ENCODE measurements at places on chromosomes 5 and 9. TPM values are rescaled to one million over a fixed set of nuclear protein-coding genes. Genes with fewer than 3 reads are reported as not detected.

SPINK6 gene
- polyA plus RNA-seq = not detected

TMEFF1 gene
- polyA plus RNA-seq = 5.5 TPM

CCDC192 gene
- polyA plus RNA-seq = 1.5 TPM

PCDHGB6 gene
- polyA plus RNA-seq = 7.3 TPM

EEIG1 gene
- polyA plus RNA-seq = 34.2 TPM

DNA sequence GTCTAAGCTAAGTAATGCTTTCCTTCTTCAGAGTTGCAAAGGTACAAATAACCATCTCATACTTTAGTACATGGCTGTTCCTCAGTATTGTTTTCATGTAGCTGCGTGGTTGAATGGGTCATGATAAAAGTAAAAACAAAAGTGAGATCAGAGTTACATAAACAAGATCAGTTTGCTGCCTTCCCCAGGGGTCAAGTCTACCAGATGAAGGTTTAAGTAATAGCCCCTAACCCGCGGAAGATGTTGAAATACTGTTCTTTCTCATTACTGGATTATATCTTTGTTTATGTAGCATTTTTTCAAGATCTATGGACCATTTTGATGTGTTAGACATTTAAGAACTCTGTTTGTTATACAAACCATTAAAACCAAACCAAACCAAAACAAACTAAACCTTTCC lies 34.1 kb upstream of the ARRDC3 start:
- no peak for DNase-seq

DNA sequence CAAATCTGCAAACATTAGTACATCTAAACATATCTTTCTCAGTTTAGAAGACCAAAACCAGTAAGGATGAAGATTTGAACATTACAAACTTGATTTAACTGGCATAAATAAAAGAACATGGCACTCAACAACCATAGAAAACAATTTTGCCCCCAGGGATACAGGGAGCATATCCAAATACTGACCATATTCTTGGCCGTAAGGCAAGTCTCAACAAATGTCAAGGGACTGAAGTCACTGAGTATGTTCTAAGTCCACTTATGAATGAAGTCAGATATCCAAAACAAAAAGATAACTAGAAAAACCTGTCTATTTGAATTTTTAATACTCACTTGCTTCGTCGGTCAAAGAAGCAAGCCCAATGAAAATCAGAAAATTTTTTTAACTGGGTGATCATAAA lies 14.1 kb downstream of the FEM1C start:
- no peak for DNase-seq

DNA sequence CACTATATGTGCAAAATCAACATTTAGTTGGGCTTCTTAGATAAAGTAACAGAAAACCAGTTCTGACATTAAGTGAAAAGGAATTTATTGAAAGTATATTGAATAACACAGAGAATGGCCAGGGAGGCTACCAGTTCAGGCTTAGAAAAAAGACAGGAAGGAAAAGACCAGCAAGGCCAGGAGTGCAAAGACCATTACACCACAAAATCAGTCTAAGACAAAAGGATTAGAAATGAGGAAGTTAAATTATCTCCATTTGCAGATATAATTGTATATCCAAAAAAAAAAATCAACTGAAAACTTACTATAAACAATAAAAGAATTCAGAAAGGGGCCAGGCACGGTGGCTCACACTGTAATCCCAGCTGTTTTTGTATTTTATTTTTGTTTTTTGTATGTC lies 4.8 kb upstream of the TEX10 start:
- no peak for DNase-seq

GRCh38 chr5:171495122-171495700 lies 75.8 kb downstream of the FGF18 start:
- DNase-seq = no peak

DNA sequence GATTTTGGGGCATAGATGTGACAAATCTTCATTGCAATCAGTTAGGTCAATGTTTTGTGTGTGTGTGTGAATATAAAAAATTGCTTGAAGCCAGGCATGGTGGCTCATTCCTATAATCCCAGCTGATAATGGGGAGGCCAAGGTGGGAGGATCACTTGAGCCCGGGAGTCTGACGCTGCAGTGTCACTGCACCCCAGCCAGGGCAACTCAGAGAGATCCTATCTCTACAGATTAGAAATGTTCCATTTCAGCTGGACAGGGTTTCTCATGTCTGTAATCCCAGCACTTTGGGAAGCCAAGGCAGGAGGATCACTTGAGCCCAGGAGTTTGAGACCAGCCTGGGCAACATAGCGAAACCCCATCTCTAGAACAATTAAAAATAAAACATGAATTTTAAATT lies 11.5 kb downstream of the OR2V2 start:
- no peak for DNase-seq

GRCh38 chr9:136187683-136188586 lies 17.0 kb downstream of the LHX3 start:
- no peak for DNase-seq

GRCh38 chr9:91035825-91036208 lies 234.2 kb downstream of the SYK start:
- DNase-seq = no peak

DNA sequence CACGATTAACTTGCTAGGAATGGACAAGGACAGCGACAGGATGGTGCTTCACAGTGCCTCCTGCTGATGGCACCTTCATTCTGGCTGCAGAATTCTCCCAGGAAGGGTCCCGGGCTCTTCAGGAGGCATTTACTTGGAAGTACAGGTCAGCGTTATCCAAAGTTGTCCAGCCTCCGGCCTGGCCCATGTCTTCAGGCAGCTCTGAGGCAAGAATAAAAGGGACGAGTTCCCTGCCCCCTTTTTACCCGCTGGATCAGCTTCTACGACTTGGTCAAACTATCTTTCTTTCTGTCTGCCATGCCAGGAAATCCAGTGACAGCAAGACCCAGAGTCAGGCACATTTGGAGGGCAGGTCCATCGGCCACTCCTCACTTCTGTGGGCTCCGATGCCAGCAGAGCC lies 23.4 kb upstream of the GABBR2 start:
- no peak for DNase-seq

- DNase-seq = no peak
Measured at GRCh38 chr9:36550135-36550534, 22.6 kb upstream of the MELK start.

- DNase-seq = no peak
Measured at GRCh38 chr9:131703697-131704096, 36.2 kb downstream of the RAPGEF1 start.

GRCh38 chr5:82885627-82886389 lies 191.4 kb downstream of the TMEM167A start:
- peak; percentile 60 for DNase-seq

DNA sequence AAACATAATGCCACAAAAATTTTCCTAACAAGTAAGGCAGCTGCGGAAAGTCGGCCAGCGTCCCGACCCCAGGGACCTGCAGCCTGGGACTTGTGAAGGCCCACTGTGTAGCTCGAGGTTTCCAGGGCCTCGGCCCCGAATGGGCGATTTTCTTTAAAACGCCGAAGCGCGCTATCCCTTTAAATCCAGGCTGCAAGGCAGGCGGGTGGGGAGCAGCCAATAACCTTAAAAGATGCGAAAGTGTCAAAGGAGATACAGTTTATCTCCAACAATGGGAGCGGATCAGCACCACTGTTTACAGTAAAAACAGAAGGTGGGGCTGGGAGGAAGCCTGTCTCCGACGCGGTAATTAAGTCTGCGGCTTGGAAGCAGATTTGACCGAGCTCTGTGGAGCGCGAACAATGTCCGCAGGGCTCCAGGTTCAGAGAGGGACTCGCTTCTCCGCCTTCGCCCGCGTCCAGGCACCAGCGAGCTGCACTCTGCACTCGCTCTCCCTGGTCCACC lies 1.7 kb upstream of the ZSWIM6 start:
- DNase-seq = peak; percentile 63

DNA sequence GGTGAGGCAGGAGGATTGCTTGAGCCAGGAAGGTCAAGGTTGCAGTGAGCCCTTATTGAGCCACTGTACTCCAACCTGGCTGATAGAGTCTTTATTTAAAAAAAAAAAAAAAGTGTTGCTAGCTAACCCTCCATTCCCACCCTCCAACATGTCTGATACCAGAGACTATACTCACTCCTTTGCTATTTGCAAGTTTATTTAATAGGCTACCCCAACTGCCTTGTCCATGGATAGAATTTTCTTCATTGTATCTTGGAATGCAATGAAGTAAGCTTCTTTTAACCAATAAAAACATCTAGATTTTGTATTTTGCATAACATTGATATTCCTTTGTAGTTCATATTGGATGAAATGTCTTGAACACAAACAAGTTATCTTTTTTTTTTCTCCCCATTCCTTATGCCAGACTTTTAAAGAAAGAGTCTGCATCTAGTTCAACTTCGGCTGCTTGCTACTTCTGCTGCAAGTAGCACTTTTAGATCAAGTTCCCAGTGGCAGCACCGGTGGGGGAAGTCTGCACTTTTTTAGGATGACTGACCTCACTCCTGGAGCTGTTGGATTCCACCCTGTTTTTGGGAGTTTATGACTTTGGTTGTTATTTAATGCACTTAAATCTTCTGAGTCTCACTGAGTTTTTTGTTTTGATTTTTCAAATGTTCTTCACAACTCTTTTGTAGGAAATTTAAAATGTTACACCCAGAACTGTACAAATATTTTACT lies 112.5 kb downstream of the UHRF2 start:
- DNase-seq = no peak

- no peak for DNase-seq
Measured at GRCh38 chr9:130763331-130764171, 70.0 kb downstream of the EXOSC2 start.

DNA sequence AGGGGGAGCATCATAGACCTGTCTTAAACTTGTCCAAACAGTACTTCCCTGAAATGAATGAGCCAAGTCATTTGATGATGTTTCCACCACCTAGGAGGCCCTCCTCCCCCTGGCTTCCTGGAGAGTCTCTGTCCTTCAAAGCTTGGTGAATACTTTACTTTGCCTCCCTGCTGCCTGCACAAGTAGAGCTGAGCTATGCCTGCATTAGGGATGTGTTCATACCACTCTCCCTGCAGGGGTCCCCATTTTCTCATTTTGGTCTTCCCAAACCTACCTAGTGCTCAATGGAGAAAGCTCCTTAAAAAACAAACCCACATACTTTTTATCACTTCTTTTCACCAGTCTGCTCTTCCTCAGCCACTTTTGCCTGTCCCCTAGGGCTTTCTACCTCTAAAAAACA lies 7.7 kb downstream of the CCNI2 start:
- DNase-seq = no peak

Data from left kidney (tissue), 8 donors.